ENCODE measurements at places on chromosomes 4 and X. TPM values are rescaled to one million over a fixed set of nuclear protein-coding genes. Genes with fewer than 3 reads are reported as not detected.

FGF5 gene
- total RNA-seq: 19.4 TPM

HSFX3 gene
- total RNA-seq: not detected

CHRNA9 gene
- not detected for total RNA-seq

CTAG1B gene
- not detected for total RNA-seq

DIAPH2 gene
- total RNA-seq: 10.5 TPM

CLTRN gene
- total RNA-seq: not detected

ATP10D gene
- 2.0 TPM for total RNA-seq

- DNase-seq: peak; percentile 91
Observed at GRCh38 chr4:1200425-1201035, 28.1 kb upstream of the SPON2 start.

DNA sequence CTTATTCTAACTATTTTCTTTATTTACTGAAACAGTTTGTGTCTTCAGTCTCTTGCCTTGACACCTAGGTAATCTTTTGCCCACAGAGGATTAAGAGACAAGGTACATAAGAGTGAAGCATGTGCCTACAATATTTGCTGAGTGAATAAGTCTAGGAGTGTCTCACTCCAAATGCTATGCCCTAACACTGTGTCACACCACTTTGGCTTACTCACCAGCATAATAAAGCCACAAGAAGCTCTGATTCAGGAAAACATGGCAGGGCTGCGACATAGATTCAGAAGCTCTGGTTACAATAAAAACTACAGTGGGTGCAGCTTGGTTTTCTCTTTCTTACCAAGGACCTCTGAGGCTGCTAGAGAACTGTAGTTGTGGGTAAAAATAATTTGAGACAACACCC, 127.1 kb downstream of the RBM46 start:
- DNase-seq: no peak

DNA sequence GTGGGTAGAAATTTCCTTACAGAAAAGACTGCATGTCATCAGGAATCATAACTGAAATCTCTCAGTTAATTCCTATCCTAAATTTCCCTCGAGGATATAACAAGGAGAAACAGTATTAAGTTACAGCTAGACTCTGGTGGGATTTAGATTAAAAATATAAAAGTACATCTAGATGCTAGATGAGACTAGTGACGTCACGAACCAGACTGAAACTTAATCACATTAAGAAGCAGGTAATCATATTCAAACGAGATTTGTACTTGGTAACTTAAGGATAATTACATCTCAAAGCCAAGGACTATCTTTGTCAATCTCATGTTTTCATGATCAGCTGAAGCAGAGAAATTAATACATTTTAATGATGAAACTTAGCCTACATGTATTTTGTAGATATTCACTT, 130.6 kb downstream of the MTNR1A start:
- DNase-seq: no peak

- DNase-seq: no peak
Observed at GRCh38 chr4:165115301-165115700, 2.6 kb upstream of the TMEM192 start.

DNA sequence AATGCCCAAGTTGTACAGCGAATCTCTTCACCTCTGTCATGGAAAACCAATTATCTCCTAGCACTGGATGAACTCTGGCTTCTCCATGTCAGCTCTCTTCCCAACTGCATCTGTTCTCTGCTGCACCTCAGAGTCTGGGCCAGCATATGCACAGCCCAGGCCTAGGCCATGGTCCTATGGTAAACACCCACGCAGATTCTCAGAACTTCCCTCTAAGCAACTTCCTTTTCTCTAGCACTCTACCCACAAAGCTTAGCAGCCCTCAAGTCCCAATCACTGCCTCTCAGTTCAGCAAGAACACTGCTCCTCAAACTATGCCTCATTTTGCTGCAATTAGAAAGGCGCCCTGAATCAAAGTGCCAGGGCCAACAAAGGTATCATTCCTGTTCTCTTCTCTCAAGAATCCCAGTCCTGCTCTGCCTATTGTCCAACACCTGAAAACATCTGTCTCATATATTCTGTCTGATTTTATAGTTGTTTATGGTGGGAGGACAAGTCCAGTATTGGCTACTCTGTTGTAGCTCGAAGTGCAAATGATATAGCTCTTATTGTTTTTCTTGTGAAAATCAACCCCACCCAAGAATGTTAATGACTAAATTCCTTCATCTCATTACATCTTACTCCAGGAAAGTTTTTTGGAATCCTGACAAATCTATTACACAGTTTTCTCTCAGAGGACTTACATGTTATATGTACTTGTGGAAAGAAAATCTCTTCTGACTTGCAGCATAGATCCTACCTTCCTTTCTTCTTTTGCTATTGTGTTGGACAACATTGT, 85.4 kb downstream of the DCHS2 start:
- DNase-seq: no peak

- no peak for DNase-seq
Observed at GRCh38 chr4:24174602-24175001, 284.8 kb upstream of the PPARGC1A start.

DNA sequence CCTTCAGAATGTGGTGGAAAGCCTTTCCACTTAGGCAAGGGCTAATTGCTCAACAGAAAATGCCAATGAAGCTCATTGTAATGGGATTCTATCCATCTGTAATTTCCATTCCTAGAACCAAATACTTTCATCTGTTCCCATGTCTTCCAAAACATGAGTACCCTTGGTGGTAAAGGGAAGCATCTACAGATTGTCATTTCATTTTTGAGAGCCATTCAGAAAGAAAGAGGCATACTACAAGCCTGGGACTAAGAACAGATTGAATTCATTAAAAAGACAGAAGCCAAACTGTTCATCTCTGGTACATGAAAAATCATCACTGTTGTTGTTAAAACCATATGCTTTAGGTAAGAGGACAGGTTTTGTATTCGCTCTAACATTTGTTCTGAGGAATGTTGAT, 43.6 kb upstream of the DCTD start:
- DNase-seq: no peak

DNA sequence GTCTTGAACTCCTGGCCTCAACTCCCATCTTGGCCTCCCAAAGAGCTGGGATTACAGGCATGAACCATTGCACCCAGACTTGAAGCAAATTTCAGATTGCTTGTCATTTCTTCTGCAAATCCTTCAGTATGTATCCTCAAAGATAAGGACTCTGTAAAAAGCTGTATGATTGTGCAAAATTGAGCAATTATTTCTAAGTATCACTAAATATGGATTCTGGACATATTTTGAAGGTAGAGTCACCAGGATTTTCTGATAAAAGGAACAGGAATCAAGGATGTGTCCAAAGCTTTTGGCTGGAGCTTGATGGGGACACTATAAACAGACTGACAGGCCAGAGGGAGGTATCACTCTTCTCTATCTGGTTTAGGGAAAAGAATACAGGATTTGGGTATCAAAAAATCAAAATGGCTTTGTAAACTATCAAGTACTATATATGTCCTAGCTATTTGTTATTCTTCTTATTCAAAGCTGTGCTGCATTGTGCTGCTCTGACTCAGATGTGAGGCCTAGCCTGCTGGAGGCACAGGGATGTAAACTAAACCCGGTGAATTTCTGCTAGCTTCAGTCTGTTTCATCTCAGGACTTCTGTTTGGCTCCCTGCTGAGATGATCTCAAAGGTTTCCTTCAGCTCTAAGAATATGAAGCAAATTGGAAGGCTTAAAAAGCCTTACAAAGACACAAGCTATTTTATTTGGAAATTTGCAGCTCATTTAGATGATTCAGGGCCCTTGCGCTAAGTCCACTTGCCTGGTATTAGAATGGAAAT, 8.3 kb downstream of the RPS4X start:
- DNase-seq: no peak

GRCh38 chr4:139791681-139792080, 126.1 kb downstream of the MGST2 start:
- no peak for DNase-seq

DNA sequence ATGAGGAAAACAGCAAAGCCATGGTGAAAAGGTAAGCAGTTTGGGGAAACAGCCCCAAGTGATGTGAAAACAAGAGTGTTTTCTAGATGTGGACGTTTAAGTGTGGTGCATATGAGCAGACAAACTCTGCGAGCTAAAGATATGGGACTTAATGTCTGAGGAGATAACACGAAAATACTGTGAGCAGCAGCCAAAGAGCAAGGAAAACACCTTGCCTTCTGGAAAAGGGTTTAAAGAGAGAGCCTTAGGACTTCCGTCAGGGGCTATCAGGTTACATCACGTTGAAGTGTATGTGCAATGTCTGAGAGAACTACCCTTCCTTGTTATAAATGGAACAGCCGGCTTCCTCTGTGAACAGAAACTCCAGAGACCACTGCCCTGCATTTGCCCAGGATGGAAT, 54.2 kb downstream of the LEF1 start:
- no peak for DNase-seq

DNA sequence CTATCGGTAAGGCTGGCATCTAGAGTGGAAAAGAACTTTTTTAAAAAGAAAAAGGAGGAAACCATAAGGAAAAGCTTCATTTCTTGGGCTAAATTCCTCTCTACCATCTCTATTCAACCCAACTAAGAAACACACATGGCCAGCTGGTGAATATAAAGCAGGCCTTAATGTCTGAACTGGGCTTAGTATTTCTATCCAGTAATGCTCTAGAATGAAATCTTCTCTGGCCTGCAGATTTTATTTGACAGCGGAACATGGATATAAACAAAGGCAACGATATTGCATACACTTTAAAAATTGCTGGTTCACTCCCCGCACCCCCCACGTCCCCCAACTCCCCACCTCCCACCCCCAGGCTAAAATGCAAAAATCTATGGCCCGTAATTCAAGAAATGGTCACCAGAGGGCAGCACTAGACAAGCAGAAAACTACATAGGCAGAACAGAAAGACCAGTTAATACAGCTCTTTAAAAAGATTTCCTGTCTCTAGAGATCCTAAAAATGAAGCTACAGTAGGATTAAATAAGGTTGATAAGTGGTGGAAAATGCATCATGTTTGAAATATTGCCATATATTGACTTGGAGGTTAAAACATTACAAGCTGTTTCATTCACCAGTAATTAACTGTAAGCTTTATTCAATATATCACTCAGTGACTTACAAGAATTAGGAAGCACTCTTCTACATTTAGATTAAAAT, 155.2 kb upstream of the GALNT7 start:
- DNase-seq: peak; percentile 5

DNA sequence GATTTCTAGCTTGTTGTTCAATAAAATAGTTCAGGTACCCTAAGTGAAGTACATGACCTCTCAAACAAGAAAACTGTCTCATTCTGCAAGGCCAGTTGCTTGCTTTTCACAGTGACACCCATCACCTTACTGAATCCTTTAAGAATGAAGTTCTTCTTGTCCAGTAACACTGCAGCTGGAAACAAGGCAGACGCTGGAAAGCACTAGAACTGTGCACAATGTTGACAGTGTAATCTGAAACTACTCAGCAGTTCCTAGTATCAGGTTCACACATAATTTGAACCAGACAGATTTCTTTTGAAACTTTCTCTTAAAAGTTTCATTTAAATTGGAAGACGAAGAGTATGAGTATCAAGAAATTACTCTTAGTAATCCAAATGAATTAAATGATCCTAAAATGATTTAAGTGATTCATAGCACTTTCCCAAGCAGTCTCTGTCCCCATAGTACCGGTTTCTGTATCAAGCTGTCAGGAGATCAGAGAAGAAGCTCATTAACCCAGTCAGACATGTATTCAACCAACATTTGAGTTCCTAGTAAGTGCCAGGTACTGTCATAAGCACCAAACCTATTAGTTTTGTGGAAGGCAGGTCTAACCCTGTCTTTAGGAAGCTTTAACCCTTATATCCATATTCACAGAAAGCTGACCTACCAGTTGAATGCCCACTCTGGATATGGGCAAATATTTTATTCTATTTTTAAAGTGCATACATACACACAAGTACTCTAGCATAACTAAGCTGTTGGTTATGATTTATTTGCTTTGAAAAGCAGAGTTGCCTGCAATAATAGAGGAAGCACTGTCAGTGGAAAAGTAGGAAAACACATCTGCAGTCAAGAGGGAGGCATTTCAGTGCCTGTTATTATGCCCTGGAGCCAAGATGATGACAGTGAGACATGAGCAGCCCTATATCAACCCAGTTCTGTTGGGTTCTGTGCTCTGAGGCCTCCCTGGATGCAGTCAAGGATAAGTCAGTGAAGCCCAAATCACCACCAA, 63.6 kb downstream of the PALLD start:
- no peak for DNase-seq

DNA sequence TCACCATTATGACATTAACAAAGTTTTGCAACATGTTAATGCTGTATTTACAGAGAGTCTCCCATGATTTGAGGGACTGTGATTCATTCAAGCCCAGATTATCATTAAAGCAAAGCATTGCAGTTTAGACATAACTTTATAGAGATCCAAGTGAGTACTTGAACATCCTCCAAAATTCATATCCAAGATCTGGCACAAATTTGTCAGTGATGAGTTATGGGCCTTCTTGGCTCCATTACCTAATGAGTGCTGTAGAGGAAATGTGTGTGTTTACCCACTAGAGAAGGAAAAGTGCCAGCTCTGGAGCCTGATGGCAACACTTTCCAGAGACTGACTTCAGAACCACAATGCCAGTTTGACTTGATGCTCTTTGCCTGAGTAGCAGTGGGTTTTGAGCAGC, 432.3 kb downstream of the GALNTL6 start:
- peak; percentile 4 for DNase-seq

DNA sequence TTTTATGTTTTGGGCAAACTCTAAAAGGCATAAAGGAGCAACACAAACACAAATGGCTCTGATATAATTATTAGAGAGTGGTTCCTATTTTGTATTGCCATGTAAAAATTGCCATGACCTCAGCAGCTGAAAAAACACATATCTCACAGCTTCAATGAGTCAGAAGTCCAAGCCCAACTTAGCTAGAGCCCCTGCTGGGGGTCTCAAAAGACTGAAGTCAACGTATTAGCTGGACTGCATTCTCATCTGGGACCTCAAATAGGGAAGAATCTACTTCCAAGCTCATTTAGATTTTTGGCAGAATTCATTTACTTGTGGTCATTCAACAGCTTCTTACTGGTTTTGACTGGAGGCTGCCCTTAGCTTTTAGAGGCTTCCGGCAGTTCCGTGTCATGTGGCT, 47.4 kb downstream of the FREM3 start:
- DNase-seq: no peak

GRCh38 chrX:104864296-104864695, 298.3 kb downstream of the IL1RAPL2 start:
- DNase-seq: peak; percentile 42

All from MG63 (cell line).